Effector memory CD4-positive, alpha-beta T cell (primary cell): ENCODE measurements at places on chromosomes 1 and 21.

GRCh38 chr1:226682871-226683814, 55.9 kb downstream of the ITPKB start:
- DNase-seq: no peak
- H3K27ac ChIP-seq: peak overlapping the region; percentile 92
- peaks cover 97% of the 10 kb centered on the region for H3K4me1 ChIP-seq
- no peak overlapping the region for H3K4me3 ChIP-seq
- no peaks in the 10 kb centered on the region for H3K27me3 ChIP-seq
- peaks cover 5% of the 10 kb centered on the region for H3K36me3 ChIP-seq

- peaks cover 52% of the 10 kb centered on the region for H3K4me1 ChIP-seq
- H3K27ac ChIP-seq: peak overlapping the region; percentile 60
- H3K27me3 ChIP-seq: no peaks in the 10 kb centered on the region
- peak overlapping the region; percentile 17 for H3K4me3 ChIP-seq
- no peaks in the 10 kb centered on the region for H3K36me3 ChIP-seq
These were observed 47.9 kb downstream of the CDC7 start for GRCh38 chr1:91548376-91549040.

- no peaks in the 10 kb centered on the region for H3K27me3 ChIP-seq
- no peaks in the 10 kb centered on the region for H3K36me3 ChIP-seq
- no peaks in the 10 kb centered on the region for H3K4me1 ChIP-seq
- DNase-seq: no peak
- H3K4me3 ChIP-seq: no peak overlapping the region
- H3K27ac ChIP-seq: no peak overlapping the region
These were observed 30.8 kb downstream of the IGSF5 start for GRCh38 chr21:39775816-39776215.

- no peak for DNase-seq
- no peaks in the 10 kb centered on the region for H3K4me1 ChIP-seq
- H3K4me3 ChIP-seq: no peak overlapping the region
- no peaks in the 10 kb centered on the region for H3K36me3 ChIP-seq
These were observed 25.5 kb upstream of the ZC3H12A start for GRCh38 chr1:37448691-37449417.

GRCh38 chr1:167685844-167686243, 35.9 kb upstream of the MPZL1 start:
- peaks cover 73% of the 10 kb centered on the region for H3K36me3 ChIP-seq
- H3K27ac ChIP-seq: no peak overlapping the region
- no peaks in the 10 kb centered on the region for H3K27me3 ChIP-seq
- H3K4me3 ChIP-seq: no peak overlapping the region
- no peak for DNase-seq

DNA sequence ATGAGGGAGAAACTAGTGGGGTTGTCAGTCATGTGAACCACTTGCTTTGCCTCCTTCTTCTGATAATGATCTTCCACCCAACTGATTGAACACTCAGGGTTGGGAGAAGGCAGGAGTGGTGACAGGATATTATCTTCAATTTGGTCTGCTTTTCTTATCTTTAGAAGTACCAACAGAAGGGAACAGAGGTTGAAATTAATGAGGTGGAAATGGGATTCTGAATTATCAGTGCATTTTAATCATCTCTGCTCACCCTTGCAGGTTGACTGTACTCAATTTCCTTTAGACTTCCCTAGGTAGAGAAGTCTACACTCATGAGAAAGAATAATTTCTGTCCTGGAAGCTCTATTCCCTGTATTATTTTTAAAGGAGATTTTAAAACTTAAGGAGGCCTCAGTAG, 19.9 kb upstream of the PTPN14 start:
- H3K27me3 ChIP-seq: peaks cover 3% of the 10 kb centered on the region
- H3K4me3 ChIP-seq: no peak overlapping the region
- H3K4me1 ChIP-seq: no peaks in the 10 kb centered on the region
- DNase-seq: no peak

DNA sequence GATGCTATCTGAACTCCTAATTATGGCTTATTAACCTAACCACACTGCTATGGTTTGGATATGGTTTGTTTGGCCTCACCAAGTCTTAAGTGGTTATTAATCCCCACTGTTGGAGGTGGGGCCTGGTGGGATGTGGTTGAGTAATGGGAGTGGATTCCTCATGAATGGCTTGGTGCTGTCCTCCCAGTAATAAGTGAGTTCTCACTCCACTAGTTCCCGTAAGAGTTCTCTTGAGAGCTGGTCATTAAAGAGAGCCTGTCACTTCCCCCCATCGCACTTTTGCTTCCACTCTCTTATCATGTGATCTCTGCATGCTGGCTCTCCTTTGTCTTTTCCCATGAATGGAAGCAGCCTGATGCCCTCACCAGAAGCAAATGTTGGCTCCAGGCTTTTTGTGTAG, 328.8 kb downstream of the PLA2G4A start:
- DNase-seq: no peak
- H3K27me3 ChIP-seq: no peaks in the 10 kb centered on the region
- H3K4me1 ChIP-seq: no peaks in the 10 kb centered on the region
- H3K4me3 ChIP-seq: no peak overlapping the region
- H3K27ac ChIP-seq: no peak overlapping the region
- H3K36me3 ChIP-seq: no peaks in the 10 kb centered on the region

GRCh38 chr1:46184920-46185658, 8.8 kb upstream of the P3R3URF start:
- DNase-seq: no peak
- no peaks in the 10 kb centered on the region for H3K4me1 ChIP-seq
- H3K27ac ChIP-seq: no peak overlapping the region
- peaks cover 10% of the 10 kb centered on the region for H3K36me3 ChIP-seq
- no peaks in the 10 kb centered on the region for H3K27me3 ChIP-seq
- no peak overlapping the region for H3K4me3 ChIP-seq

DNA sequence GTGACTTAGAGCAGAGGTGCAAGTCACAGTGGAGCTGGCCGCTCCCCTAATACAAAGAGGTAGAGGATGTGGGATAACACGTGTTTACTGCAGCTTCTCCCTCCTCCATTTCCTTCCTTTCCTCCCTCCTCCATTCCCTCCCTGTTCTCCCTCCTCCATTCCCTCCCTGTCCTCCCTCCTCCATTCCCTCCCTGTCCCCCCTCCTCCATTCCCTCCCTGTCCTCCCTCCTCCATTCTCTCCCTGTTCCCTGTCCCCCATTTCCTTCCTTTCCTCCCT, 124.0 kb downstream of the CRYAA start:
- no peak overlapping the region for H3K27ac ChIP-seq
- no peaks in the 10 kb centered on the region for H3K27me3 ChIP-seq
- no peaks in the 10 kb centered on the region for H3K36me3 ChIP-seq
- H3K4me1 ChIP-seq: no peaks in the 10 kb centered on the region
- H3K4me3 ChIP-seq: no peak overlapping the region
- DNase-seq: no peak

- no peaks in the 10 kb centered on the region for H3K27me3 ChIP-seq
- peaks cover 45% of the 10 kb centered on the region for H3K4me1 ChIP-seq
- H3K36me3 ChIP-seq: no peaks in the 10 kb centered on the region
- DNase-seq: no peak
These were observed 7.5 kb downstream of the LRRC8C start for GRCh38 chr1:89640440-89640839.

DNA sequence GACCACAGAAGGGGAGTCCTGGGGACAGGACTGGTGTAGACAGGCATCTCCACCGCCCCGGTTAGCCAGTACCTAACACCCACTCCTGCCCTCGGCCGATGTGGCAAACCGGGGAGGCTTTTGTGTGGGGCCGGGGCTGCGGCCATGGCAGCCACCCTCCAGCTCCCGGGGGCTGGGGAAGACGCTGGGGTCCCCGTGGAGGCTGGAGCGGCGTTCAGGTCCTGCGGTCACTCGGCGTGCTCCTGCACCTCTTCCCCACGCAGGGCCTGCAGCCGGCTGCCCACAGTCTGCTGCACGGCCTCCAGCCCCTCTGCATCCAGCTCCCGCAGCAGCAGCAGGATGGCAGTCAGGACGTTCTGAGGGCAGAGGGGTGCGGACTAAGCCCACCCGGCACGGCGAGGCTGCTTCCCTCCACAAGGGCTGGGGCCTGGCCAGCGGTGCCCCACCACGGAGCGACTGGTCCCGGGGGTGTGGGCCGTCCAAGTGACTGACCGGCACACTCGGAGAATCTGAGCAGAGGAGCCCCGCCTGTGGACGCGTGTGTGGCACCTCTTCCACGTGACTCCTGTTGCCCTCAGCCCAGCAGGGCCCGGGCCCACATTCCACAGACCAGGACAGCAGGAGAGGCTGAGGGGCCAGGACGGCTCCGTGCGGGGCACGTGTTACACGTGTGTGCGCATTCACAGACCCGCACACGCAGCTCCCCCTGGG, 9.1 kb downstream of the CFAP410 start:
- no peak for DNase-seq
- H3K27me3 ChIP-seq: no peaks in the 10 kb centered on the region
- no peak overlapping the region for H3K27ac ChIP-seq
- no peaks in the 10 kb centered on the region for H3K4me1 ChIP-seq

- H3K36me3 ChIP-seq: no peaks in the 10 kb centered on the region
- DNase-seq: no peak
- no peaks in the 10 kb centered on the region for H3K27me3 ChIP-seq
- H3K4me3 ChIP-seq: no peak overlapping the region
- H3K27ac ChIP-seq: no peak overlapping the region
These were observed 19.5 kb upstream of the PSMB2 start for GRCh38 chr1:35660581-35661473.

- H3K27ac ChIP-seq: peak overlapping the region; percentile 95
- peak; percentile 59 for DNase-seq
- H3K4me3 ChIP-seq: peak overlapping the region; percentile 77
- no peaks in the 10 kb centered on the region for H3K27me3 ChIP-seq
- no peaks in the 10 kb centered on the region for H3K36me3 ChIP-seq
These were observed 470 bp downstream of the RPRD2 start for GRCh38 chr1:150364231-150365003.

DNA sequence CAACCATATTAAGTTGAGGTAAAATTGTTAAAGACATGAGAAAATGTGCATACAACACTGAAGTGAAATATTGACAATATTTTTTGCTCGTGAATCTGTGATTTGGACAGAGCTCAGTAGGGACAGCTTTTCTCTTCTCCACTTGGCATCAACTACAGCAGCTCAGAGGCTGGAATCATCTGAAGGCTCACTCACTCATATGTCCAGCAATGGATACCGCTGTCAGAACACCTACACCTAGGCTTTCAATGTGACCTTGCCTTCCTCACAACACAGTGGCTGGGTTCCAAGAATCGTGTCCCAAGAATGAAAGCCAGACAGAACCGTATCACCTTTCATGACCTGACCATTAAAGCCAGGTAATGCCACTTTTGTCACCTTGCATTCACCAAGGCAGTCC, 115.2 kb downstream of the NRIP1 start:
- no peak overlapping the region for H3K4me3 ChIP-seq
- H3K27ac ChIP-seq: no peak overlapping the region
- no peaks in the 10 kb centered on the region for H3K36me3 ChIP-seq
- DNase-seq: no peak
- H3K4me1 ChIP-seq: no peaks in the 10 kb centered on the region

DNA sequence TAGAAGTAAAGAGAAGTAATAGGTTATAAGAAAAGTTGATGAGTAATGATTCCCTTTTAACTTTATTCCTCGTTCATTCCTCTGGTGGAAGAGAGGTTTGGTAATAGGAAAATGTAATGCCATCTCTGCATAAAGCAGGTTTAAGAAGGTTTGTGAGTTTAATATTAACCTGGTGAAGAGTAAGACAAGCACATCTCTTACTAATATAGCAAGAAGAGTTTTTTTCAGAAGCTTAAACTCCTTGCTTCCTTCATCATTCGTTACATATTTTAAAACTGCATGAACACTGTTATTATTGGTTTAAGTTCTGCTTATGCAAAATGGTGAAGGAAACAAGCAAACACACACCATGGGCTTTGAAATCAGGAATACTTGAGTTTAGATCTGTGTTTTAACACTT, 9.2 kb upstream of the PLA2G4A start:
- H3K27me3 ChIP-seq: no peaks in the 10 kb centered on the region
- H3K27ac ChIP-seq: no peak overlapping the region
- H3K4me1 ChIP-seq: no peaks in the 10 kb centered on the region
- DNase-seq: no peak

DNA sequence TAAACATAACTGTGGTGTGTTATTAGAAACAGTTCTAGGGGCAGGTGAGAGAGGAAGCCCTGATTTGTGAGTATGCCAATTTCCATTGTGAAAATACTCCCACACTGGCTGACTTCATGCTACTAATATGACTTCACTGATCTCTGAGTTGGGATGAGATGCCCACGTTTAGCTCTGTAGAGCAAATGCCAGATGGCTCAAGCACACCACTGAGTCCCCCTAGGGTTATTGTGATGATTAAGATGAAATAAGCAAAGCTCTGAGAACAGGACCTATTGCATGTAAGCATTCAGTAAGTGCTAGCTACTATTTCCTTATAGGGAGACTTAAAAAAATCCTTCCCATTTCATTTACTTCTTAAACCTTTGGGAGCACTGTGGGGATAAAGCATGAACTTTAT, 117.6 kb downstream of the CENPF start:
- no peak overlapping the region for H3K27ac ChIP-seq
- H3K4me1 ChIP-seq: no peaks in the 10 kb centered on the region
- no peak overlapping the region for H3K4me3 ChIP-seq

GRCh38 chr1:44237721-44238457, 24.6 kb downstream of the DMAP1 start:
- H3K27ac ChIP-seq: no peak overlapping the region
- H3K27me3 ChIP-seq: no peaks in the 10 kb centered on the region
- no peak overlapping the region for H3K4me3 ChIP-seq

- DNase-seq: no peak
- H3K27me3 ChIP-seq: no peaks in the 10 kb centered on the region
- peaks cover 23% of the 10 kb centered on the region for H3K4me1 ChIP-seq
- H3K4me3 ChIP-seq: no peak overlapping the region
- no peak overlapping the region for H3K27ac ChIP-seq
These were observed 3.8 kb upstream of the C2CD4D start for GRCh38 chr1:151843398-151843797.

- H3K36me3 ChIP-seq: no peaks in the 10 kb centered on the region
- no peak overlapping the region for H3K27ac ChIP-seq
- no peaks in the 10 kb centered on the region for H3K27me3 ChIP-seq
- H3K4me3 ChIP-seq: no peak overlapping the region
These were observed 131.0 kb downstream of the TRIM33 start for GRCh38 chr1:114379987-114380386.

- H3K4me3 ChIP-seq: no peak overlapping the region
- H3K4me1 ChIP-seq: peaks cover 6% of the 10 kb centered on the region
- H3K36me3 ChIP-seq: peaks cover 51% of the 10 kb centered on the region
- no peaks in the 10 kb centered on the region for H3K27me3 ChIP-seq
These were observed 9.3 kb downstream of the ARL8A start for GRCh38 chr1:202135221-202135721.

- no peak for DNase-seq
- no peaks in the 10 kb centered on the region for H3K36me3 ChIP-seq
- H3K4me1 ChIP-seq: no peaks in the 10 kb centered on the region
- no peak overlapping the region for H3K27ac ChIP-seq
These were observed 20.5 kb downstream of the IQGAP3 start for GRCh38 chr1:156551869-156552268.

GRCh38 chr1:185474440-185475149, 157.6 kb upstream of the IVNS1ABP start:
- H3K4me1 ChIP-seq: no peaks in the 10 kb centered on the region
- no peak overlapping the region for H3K27ac ChIP-seq
- no peaks in the 10 kb centered on the region for H3K36me3 ChIP-seq
- no peaks in the 10 kb centered on the region for H3K27me3 ChIP-seq
- DNase-seq: no peak
